Hypothalamus (tissue), 51 donors: ENCODE measurements at places on chromosomes 1 and 21.
A peak's percentile ranks its signal among the peaks of the same experiment; 100 is the strongest.

- DNase-seq: peak; percentile 69
Measured at GRCh38 chr1:29793101-29793546, 556.8 kb downstream of the PTPRU start.

DNA sequence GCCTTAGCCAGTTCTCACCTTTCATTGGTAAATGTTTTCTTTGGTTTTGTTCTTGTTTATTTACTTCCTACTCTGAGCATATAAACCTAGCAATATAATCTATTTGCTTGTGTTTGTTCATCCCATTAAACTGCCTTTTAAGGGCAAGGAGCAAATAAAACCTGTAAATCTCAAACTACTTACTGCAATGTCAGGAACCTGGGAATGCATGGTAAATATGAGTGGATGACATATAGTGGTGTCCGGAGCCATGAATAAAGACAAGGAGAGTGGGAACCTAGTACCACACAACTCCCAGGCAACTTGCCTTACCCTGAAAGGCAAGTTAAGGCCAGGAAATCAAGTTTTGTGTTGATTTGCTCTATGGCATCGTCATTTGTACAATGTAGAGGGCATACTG lies 1133.7 kb upstream of the NCAM2 start:
- DNase-seq: no peak

DNA sequence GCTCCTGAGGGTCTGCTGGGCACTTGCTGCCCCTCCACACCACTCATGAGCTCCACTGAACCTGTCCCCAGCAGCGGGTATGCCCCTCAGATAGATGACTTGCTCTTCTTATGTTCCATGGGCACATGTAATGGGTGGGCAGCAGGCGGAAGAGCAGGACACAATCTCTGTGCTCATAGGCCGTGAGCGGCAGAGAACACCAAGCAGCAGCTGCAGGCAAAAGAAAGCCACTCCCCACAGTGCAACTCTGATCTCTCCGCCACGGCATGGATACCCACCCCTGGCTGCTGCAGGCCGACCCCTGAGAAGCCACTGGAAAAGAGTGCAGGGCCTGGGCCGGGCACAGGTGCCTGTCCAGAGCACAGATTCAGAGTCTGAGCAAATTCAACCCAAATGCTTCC lies 135.2 kb upstream of the RUNX3 start:
- DNase-seq: no peak

DNA sequence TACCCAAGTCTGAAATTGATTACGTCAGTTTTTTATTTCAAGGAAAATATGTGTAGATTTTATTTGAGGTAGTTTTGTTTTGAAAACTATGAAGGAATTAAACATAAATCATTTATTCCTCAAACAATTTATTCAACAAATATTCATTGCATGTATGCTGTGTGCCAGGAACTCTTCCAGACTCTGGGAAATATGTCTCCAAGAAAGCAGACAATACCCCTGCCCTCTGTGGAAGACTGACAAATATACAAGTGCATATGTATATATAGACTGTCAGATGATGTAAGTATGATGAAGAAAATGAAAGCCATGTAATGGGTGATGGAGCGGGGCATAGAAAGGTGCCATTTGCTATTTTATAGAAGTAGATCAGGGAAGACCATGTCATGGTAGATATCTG lies 889.5 kb downstream of the USP25 start:
- no peak for DNase-seq

- no peak for DNase-seq
Measured at GRCh38 chr1:98733782-98734112, 72.2 kb downstream of the SNX7 start.

DNA sequence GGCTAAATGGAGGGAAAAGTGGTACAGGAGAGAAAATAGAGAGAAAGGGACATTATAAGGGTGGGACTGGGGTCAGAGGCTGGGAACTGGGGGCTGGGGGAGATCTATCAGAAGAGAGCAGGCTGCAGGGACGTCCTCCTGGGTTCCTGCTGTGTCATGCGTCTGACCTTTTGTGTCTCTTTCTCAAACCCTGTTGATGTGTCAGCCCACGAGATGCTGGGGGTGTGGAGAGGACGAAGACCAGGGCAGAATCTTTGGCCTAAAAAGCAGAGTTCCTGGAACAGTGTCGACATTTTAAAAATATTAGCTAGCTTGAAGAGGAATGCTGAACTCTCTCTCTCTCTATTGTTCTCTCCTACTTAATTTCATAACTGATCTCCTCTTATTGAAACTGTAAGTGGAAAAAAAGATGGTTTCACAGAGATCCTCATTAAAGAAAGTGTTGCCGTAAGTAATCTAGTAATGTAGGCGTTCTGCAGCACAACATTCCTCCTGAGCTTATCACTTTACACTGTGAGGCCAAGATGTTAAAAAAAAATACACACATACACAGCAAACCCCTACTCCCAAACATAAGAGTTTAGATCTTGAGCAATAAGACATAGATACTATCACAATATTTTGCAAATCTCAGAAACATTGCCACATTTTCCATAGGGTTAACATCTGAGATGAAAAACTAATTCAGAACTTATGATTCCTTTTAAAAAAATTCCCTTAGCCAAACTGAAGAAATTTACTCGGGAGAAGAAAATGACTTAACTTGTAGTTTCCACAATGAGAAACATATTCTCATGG lies 52.6 kb downstream of the RUNX1 start:
- no peak for DNase-seq

- DNase-seq: no peak
Measured at GRCh38 chr1:176752505-176752904, 289.5 kb downstream of the PAPPA2 start.

GRCh38 chr21:42235593-42235992 lies 16.7 kb downstream of the ABCG1 start:
- no peak for DNase-seq

DNA sequence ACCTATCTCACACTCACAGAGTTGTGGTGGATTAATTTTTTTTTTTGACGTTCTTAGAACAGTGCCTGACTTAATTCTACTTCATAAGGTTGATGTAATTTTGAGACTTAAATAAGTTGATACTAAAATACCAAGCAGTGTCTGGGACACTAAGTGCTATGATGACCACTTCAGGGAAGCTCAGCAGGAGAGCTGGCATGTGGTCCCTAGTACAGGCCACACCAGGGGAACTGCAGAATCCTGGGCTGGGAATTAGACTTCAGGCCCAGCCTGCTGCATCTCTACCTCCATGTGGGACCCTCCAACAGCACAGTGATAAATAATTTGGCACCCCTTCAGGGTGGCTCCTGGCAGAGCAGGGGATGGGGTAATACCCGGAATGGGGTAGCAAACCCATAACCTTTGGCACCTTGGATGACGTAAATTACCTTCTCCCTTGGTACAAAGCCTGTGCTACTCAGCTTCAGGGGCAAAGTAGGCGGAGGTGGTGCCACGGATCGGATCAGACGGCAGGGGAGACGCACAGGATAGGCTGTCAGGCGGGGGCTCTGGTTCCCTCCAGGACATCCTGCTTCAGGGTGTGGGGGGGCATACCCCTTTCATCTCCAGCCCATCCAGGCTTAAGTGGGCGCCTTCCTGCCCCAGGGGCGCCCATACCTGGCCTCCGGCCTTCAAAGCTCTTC lies 4.8 kb downstream of the MFSD2A start:
- no peak for DNase-seq

GRCh38 chr1:226457307-226457712 lies 49.4 kb upstream of the PARP1 start:
- DNase-seq: no peak

- DNase-seq: no peak
Measured at GRCh38 chr21:37507716-37508115, 141.1 kb downstream of the DYRK1A start.

GRCh38 chr1:109213345-109213823 lies 334 bp upstream of the SARS1 start:
- no peak for DNase-seq

- peak; percentile 88 for DNase-seq
Measured at GRCh38 chr1:16236511-16237342, at the start of gene CPLANE2. Gene CPLANE2, minus strand, starts transcription at chr1:16237183. Its CDS starts 441 bp downstream, at chr1:16236742.

DNA sequence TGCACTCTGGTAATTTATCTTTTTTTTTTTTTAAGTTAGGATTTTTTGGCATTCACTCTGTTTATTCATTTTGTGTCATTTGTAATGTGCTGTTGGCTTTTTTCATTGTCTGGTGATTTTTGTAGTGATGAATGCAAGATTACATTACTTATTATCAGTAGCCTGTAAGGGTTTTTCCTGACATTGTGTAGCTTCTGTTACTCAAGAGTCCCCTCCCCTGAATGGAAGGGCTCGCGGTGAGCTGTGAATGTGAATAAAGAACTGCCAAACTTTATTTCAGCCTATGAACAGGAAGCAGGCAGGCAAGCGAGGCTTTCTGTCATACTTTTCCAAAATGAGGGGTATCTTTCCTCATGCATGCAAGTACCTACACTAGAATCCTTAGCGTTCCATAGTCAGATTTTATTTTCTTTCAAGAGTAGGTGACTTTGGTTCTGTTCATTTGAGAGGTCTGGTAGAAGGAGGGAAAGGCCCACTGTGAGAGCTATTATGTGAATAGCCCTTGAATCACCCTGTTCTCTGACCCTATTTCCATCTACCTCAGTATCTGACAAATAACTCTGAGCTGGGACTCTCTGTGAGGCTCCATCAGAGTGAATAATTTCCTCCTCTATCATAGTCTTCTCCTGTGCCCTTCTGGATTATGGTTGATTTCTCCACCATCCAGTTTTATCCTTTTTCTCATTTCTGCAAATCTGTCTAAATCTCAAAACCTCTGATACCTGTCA lies 114.0 kb downstream of the CD247 start:
- DNase-seq: no peak

DNA sequence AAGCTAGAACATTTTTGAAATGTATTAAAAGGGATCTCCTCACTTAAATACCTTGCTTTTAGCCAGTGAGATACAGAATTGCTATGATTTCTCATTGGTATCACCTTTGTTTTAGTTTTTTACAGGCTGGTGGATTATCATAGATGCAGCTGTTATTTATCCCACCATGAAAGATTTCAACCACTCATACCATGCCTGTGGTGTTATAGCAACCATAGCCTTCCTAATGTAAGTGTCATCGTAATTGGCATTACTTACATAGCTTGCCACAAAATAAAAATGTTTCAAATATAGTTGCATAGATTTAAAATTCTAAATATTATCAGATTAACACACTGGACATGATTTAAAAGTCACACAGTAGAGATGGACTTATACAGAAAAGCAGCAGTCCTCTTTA lies 4.7 kb downstream of the TMEM50A start:
- DNase-seq: no peak

GRCh38 chr1:229412056-229412455 lies 21.8 kb downstream of the ACTA1 start:
- DNase-seq: no peak

- DNase-seq: no peak
Measured at GRCh38 chr1:212010004-212010403, 25.4 kb downstream of the INTS7 start.

DNA sequence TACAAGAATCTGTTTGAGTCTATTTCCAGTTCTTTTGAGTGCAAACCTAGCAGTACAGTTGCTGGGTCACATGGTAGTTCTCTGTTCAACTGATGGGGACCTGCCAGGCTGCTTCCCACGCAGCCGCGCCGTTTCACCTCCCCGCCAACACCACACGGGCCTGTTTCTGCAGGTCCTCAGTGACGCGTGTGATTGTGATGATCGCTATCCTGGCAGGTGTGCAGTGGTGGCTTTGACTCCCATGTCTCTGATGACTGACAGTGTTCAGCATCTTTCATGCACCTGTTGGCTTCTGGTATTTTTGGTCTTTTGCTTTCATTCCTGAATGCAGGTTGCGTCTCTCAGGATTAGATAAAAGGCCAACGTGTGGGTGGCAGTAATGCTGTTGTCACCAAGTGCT lies 41.6 kb downstream of the FAAP20 start:
- no peak for DNase-seq

DNA sequence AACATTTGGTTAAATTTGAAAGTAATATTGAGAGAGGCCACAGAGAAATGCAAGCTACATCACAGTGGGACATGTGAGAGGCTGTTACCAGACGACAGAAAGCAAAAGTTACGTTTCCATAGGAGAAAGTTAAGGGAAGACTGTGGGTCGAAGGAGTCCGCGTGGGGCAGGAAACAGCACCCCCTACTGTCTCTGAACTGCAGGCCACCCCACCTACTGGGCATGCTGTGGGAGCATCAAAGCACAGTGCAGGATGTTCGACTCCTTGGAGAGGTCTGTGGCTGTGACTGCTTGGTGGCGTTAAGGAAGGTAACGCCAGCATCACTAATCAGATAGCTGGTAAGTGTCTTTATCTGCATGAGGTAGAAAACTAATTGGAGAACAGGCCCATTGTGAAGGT lies 123.9 kb downstream of the PTBP2 start:
- DNase-seq: no peak
